ENCODE measurements at places on chromosomes 11 and 22.

DNA sequence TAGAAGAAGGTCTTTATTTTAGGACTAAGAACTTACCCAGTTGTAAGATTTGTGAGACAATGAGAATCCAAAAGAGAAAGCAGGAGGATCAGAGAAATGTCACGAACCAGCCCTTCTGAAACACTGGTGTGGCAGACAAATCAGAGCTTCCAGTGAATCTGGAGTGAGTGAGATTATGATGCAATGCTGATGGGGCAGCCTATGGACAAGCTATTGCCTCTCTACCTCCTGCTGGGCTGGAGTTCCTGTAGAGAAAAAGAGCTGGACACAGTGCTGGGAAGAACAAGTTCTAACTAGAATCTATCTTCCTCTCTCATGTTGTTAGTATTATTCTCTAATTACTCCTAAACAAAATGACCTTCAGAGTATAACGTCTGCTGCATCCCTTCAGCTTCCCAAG, 12.0 kb upstream of the ANO3 start:
- no peak for DNase-seq

DNA sequence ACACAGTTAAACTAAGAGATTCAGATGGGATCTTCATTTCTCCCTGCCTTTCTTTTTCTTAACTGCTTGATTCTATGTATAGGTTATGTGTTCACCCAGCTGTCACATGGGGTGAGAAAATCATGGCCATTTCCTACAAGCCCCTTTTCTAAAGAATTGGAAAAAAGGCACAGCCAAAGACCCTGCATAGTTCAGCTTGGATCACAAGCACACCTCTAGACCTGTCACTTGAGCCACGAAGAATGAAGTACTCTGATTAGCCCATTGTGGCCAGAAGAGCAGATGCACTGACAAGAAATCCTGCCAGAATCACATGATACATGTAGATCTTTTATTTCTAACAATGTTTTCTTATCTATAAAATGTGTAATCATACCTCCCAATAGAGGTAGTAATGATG, 69.7 kb downstream of the RAB38 start:
- DNase-seq: no peak

DNA sequence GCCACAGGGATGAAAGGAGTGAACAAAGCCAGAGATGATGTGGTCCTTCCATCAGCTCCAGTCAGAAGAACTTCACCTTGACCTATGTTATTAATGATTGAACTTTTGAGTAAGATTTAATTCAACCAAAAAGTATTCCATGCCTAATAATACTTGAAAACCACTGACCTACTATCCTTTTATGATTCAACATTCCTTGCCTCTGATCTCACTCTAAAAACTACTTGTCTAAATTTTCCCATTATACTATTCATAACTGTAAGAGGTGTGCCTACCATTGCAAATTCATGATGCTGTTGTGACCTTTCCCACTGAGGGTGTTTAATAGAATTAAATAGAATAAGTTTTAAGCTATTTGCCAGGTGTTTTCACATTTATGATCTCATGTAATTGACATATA, 164.7 kb upstream of the GUCY1A2 start:
- no peak for DNase-seq

- no peak for DNase-seq
These were observed 42.1 kb downstream of the PTPRJ start for GRCh38 chr11:48022445-48022844.

DNA sequence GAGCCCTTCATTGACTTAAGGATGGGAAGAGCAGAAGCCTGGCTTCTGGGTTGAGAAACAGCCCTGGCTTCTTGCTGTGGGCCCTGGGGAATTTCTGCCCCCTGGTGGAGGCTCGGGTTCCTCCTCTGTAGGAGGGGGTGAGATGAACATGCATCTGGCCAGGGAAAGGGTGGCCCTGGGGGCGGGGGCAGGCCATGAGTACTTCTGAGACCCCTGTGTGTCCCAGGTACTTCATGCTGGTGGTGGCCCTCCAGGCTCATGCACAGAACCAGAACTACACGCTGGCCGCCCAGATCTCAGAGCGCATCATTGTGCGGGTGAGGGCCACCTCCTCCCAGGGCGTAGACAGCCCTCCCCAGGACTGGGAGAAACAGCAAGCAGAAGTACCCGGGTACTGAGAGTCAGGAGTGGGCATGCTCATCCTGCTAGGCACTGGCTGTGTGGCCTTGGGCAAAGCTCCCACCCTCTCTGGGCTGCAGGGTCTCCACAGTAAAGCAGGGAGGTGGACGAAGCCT, 15.8 kb downstream of the TMEM258 start:
- DNase-seq: no peak

DNA sequence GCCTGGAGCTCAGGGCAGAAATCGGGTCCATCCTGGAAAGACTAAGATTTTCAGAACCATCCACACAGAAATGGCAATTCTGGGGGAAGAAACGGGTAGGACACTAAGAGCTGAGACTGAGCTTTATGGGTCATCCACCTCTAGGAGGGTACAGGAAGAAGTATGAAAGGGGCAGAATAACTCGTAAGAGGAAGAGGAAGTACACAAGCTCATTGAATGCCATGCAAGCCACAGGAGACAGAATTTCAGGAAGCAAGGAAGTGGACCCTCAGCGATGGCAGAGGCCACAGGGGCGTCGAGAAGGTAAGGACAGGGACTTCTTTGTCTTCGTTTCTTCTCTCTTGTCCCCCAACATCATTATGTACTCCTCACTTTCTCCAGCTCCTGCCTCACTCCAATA, 169.6 kb downstream of the MAML2 start:
- no peak for DNase-seq

DNA sequence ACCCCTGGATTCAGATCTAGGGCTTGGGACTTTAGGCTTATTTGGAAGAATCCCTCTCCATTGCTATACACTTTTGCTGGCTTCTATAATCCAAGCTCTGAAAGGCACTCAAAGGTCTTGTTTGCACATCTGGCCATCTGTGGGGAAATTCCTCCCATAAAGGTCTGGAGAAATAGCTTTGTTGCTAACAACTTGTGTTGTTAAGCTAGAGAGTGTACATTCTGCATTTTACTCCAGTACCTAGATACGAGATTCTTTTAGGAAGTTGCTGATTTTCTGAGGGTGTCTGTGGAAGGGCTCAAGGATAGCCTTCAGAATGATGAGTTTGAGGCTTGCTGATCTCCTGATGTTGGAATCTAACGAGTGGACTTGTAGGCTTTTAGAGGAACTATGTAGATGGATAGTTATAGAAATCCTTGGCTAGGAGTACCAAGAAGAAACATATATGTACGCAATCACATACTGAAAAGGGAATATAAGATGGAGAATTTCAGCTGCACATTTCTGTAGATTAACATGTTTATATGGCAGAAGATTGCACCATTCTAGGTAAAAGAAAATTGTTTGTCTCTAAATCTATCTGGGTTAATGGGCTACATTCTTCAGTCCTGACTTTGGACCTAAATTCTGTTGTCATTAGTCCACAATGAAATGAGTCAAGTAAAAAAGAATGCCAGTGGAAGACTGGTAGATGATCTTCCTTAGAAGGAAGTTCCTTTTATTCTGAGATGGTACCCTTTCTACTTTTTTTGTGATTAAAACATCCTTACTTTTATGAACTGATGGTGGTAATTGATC, 51.0 kb downstream of the UBASH3B start:
- DNase-seq: no peak

GRCh38 chr22:36560001-36560400, 31.0 kb upstream of the EIF3D start:
- no peak for DNase-seq

DNA sequence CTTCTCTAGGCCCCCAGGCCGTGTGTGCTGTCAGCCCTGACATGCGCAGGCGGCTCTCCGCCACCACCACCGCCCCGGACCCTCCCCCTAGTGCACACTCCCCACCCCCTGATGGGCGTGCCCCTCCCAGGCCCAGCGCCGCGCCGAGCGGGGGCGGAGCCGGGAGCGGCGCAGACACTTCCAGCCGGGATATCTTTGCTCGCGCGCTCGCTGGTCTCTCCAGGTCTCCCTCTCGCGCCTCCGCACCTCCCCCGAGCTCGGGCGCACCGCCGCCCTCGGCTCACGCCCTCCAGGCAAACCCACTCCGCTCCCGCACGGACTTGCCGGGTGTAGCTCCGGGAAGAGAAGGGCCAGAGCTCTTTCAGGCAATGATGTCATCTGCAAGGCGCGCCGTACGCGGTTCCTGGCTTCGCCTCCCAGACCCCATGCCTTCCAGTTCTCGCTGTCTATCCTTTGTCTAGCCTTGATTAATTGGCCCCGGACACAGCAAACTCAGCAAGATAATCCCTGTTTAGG, at the start of gene SCN3B:
Gene SCN3B, minus strand, starts transcription at position 59 of the 516 bp plus-strand sequence. CDS start 823 bp downstream, outside the sequence.
- DNase-seq: no peak

DNA sequence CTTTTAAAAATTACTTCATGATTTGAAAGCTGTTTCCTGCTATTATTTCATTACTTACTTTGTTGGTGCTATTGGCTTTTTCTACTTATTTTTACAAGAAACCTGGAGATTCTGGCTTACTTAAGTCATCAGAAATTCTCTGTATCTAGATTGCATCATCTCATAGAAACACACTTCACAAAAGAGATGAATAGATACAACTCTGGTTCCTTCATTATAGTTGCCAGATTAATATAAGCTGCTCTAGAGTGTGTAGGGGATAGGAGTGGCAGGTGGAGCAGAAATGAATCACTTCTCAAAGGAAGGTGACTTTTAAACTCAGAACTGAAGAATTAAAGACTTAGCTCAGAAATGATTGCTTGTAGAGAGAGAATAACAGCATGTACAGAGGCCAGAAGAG, 20.0 kb downstream of the CYP2R1 start:
- no peak for DNase-seq

DNA sequence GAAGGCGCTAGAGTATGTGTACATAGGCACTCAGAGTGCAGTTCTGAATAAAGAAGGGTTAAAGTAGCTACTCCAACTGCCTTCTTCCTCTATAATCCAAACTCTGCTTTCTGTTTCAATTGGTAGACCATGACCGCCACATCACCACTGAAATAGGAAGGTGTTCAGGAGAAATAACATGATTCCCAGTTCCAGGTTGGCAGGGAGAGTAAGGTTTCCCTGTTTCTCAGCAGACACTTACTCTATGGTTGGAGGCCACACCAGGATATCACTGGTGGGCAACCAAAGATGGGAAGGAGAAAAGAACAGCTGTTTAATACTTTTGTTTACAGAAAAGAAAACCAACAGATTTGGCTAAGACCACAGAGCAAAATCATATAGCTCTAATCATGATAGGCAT, 37.9 kb downstream of the PAK1 start:
- no peak for DNase-seq

GRCh38 chr11:70091638-70092037, 13.5 kb downstream of the ANO1 start:
- no peak for DNase-seq

DNA sequence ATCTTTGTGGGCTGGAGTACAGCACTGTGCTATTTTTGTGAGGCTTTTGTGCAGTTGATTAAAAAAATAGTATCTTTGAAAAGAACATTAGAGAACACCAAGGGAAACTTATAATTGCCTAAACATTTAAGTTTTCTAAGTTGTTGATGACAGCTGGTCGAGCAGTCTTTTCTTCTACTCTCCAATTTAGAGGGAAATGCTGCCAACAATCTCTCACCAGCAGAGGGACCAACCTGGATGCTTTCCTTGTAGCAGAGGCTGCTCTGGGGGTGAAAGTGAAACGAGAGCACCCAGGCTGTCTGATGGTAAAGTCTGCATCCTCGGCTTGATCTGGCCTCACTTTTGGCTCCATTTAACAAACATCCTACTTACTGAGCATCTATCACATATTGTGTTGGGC, 1286.5 kb upstream of the TENM4 start:
- DNase-seq: no peak

DNA sequence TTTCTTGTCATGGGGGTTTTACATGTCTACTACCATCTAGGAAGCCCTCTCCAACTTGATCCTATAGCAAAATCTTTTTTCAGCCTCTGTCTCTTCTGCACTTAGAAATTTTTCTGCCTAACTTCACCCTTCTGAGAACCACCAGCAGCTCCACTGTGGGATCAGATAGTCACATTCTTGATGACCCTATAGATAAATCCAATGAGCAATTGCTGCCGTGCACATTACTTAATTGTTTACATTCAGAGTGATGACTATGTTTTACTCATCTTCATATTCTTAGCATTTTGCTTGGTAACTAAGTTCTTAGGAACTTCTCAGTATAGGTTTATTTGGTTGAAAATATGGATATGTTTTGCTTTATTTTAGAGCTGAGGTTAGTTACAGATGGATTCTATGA, 12.4 kb upstream of the ETS1 start:
- DNase-seq: no peak

DNA sequence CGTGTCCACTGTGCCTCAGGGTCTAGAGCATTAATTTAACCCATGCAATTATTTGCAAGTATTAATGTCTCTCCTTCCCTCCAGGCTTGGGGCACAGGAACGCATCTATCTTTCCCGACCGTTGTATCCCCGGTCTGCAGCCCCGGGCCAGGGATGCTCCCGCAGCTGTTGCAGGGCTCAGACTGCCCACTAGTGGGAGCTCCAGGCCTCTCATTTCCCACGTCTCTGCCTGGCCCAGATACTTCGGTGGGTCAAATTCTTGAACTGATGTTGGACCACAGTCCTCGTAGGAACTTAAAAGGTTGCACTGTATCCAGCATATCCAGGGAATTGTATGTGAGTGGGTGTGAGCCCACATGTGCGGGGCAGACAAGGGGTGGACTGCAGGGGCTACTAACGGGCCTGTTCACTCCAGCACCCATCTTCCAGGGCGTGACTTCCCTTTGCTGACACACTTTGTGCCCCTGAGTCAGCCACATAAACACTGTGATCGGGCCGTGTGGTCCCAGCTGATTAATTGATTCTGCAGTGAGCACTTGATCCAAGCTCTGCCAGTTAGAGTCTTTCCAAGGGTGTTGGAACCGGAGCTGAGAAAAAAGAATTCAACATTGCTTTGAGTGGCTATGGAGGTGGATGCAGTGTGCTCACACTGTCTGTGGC, 451.3 kb downstream of the TBC1D22A start:
- DNase-seq: no peak

DNA sequence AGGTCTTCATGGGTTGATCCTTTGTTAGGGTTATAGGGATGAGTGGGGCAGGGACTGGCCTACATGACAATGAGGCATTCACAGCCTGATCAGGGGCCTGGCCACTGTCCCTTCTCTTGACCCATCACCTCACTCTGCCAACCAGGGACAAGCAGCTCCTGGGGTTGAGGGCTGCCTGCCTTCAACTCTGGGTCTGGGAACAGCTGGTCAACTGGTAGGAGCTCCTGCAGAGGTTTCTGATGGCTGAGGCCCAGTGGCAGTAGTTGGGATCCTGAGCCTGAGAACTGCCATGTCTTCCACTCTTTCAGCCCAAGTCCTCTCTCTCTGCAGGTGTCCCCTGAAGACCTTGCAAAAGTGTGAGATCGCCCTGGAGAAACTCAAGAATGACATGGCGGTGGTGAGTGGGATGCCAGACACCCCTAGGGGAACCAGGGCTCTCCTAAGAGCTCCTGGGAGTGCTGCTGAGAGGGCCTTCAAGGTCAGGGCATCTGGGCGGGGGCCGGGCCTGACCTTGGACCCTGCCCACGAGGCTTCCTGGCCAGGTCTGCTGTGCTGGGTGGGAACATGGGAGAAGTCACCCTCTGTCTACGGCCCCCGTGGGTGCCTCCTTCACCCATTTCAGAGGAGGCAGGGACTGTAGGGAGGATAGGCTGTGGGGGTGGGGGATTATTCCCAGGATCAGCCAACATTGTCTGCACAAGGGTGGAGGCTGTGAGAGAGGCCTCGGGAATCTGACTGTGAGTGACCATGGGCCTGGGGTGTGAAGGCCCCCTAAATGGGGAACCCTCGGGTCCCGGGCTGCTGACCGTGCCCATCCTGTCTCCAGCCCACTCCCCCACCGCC, 76.8 kb downstream of the MED15 start:
- no peak for DNase-seq

Data from cortex of kidney (tissue), 1 donor.